HCT116 (cell line): ENCODE measurements at places on chromosomes 5 and 9. TPM values are rescaled to one million over a fixed set of nuclear protein-coding genes. Genes with fewer than 3 reads are reported as not detected.

DNA sequence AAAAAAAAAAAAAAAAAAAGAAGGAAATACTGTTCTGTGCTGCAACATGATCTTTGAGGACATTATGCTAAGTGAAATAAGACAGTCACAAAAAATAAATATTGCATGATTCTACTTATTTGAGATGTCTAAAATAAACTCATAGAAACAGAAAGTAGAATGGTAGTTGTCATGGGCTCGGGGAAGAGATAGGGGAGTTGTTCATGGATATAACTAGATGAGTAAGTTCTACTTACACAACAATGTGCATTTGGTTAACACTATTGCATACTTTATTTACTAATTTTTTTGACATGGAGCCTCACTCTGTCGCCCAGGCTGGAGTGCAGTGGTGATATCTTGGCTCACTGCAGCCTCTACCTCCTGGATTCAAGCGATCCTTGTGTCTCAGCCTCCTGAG is 15.2 kb downstream of the MAML1 start:
- DNase-seq = no peak

- no peak for DNase-seq
Observed at GRCh38 chr5:56763711-56764466, 51.5 kb upstream of the MAP3K1 start.

DNA sequence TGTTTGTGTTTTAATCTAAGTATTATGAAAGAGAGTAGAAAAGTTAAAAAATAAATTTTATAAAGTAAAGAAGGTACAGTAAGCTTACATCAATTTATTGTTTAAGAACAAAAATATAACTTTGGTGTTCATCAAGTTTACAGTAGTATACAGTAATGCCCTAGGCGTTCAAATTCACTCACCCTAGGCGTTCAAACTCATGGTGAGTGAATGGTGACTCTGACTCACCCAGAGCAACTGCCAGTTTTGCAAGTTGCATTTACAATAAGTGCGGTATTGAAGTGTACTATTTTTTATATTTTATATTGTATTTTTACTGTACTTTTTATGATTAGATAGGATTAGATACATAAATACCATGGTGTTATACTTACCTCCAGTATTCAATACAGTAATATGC is 421.3 kb downstream of the CDH12 start:
- DNase-seq = no peak

DNA sequence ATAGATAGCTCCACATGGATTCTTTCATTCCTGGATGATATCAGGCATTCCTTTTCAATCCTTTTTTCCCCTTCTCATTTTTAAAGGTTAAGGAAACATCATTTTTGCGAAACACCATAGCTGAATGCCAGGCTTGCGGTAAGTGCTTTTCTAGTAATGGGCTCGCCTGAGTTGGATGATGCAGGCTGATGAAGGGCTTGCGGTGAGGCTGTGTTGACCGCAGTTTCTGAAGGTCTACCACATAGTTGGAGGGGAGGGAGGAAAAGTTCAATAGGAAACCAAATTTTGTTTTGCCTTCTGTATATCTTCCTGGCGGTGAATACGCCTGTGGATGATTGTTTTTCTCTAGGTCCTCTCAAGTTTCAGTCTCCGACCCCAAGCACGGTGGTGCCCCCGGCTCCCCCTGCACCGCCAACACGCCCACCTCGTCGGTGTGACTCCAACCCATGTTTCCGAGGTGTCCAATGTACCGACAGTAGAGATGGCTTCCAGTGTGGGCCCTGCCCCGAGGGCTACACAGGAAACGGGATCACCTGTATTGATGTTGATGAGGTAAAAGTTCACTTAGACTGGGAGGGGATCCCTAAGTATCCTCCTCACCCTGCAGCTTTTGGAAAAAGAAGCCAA is 24.3 kb downstream of the THBS4 start:
- no peak for DNase-seq

- no peak for DNase-seq
Observed at GRCh38 chr9:7622481-7622880, 177.1 kb downstream of the DMAC1 start.

GRCh38 chr9:108048406-108049025 is 558.9 kb upstream of the KLF4 start:
- no peak for DNase-seq

DNA sequence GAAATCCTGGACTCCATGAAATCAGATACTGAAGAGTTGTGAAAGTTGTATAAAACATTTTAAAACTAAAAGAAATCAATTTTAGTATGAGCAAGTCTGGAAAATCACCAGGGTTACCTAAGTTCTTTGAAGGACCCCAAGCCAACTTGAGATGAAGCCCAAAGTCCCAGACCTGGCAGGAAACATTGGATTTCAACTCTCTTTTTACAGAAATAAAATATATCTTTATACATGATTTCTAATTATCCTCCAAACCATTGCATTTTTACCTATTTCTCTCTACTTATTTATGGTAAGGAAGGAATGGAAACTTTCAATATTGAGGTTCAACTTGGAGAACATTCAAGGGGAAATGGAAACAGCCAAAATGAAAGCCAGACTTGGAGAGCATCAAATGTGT is 390.6 kb upstream of the C9orf72 start:
- DNase-seq = no peak

- DNase-seq = no peak
Observed at GRCh38 chr9:109037946-109038715, 24.8 kb upstream of the CTNNAL1 start.

DNA sequence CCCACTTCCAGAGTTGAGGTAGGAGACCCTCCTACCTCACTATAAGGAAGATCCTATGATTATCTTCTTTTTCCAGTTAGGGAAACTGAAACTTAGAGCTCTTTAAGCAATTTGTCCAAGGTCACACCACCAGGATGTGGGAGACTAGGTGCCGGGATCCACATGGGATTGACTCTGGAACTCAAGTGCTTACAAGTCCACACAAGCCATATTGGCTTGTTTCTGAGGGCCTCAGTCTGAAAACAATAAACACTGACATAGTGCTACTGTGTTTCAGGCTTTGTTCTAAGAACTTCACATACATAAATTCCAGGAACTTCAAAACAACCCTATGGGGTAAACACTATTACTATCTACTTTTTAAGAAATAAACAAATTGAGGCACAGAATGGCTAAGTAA is 481.3 kb downstream of the ZSWIM6 start:
- no peak for DNase-seq

- DNase-seq = no peak
Observed at GRCh38 chr5:139445325-139446170, 6.2 kb upstream of the DNAJC18 start.

DNA sequence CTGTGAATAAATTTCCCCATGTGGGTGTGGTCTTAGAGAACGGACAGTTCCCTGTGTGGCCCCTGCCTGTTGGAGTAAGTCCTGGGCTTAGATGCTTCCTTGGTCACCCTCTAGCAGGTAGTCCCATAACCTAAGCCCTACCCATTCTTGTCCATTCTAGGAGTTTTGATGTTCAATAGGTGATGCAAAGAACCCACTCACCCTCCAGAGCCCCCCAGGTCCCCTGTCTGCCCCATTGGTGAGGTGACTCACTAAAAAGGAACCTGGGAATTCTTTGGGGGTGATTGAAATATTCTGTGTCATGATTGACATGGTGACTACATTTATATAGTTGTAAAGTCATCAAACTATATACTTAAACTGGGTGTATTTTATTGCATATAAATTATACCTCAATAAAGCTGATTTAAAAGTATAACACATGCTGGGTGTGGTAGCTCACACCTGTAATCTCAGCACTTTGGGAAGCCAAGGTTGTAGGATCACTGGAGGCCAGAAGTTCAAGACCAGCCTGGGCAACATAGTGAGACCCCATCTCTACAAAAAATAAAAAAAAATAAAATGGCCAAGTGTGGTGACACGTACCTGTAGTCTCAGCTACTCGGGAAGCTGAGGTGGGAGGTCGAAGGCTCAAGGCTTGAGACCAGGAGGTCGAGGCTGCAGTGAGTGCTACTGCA is 20.8 kb upstream of the GTF3C5 start:
- no peak for DNase-seq

DNA sequence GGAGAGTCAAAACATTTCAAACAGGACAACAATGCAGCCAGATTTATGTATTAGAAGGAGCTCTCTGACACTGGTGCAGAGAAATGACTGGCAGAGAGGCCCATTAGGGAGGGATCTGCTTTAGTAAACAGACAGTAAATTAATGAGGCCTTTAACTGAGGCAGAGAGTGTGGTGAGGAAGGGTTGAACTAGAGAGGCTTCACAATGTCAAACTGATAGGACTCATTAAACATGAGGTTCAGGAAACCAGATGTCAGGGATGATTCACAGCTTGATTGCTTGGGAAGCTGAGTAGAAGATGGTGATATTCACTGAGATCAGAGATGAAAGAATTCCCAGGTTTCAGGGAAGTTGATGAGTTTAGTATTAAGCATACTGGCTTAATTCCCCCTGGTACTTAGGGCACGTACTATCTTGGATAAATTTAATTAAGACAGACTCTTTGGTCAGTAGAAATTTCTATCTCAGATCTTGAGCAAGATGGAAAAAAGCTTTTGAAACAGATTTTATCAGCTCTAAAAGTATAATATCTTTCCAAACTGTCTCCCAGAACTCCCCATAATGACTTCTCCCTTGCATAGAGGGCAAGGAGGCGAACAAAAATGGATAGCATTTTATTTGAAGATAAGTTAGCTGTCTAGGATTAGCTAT is 8.6 kb upstream of the MUSK start:
- no peak for DNase-seq

GRCh38 chr5:168295574-168296201 is 4.2 kb downstream of the WWC1 start:
- no peak for DNase-seq

- DNase-seq = no peak
Observed at GRCh38 chr5:80623999-80624398, 30.5 kb upstream of the MSH3 start.

HMGCR gene
- total RNA-seq = 101 TPM

HINT1 gene
- total RNA-seq = 222 TPM

CRAT gene
- total RNA-seq = 29.0 TPM

TNFSF15 gene
- not detected for total RNA-seq

SEMA4D gene
- 32.0 TPM for total RNA-seq

PAPPA gene
- total RNA-seq = 0.05 TPM

ANXA1 gene
- total RNA-seq = 486 TPM

FBXW11 gene
- total RNA-seq = 52.0 TPM

FAM151B gene
- 1.2 TPM for total RNA-seq
